ENCODE measurements at places on chromosomes 11 and 22.

DNA sequence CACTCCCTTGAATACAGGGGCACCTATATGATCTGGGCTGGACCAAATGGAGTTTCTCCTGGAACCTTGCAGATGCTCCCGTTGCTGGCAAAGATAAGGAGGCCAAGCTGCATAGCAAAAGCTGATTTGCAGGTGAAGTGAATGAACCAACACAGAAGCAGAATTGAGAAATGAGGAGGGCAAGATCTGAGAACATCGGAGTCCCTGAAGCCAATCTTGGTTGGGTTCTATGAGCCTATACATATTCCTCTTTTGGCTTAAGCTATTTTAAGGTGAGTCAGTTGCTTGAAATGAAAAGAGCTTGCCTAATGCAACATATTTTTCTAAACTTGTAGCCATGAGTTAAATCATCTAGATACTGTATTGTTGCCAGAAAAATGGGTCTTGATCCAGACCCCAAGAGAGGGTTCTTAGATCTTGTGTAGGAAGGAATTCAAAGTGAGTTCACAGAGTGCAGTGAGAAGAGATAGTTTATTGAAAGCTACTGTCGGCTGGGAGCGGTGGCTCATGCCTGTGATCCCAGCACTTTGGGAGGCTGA is 23.5 kb downstream of the WEE1 start:
- no peak for DNase-seq

DNA sequence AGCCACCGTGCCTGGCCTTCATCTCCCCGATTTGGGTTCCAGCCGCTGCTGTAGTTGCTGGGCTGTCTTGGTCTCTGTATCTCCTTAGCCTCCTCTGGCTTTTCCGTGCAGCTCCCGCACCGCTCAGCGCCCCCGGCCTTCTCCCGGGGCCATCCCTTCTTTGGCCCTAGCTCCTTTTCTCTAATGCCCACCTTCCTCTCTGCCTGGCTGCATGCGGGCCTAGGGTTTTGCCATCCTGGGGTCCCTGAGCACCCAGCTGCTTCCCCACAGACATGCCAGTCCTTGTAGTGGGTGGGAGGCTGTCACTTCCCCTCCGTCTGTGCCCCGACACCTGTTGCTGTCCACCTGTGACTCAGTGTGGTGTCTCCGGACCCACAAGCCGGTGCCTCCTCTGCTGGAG is 36.4 kb downstream of the KCNJ4 start:
- no peak for DNase-seq

DNA sequence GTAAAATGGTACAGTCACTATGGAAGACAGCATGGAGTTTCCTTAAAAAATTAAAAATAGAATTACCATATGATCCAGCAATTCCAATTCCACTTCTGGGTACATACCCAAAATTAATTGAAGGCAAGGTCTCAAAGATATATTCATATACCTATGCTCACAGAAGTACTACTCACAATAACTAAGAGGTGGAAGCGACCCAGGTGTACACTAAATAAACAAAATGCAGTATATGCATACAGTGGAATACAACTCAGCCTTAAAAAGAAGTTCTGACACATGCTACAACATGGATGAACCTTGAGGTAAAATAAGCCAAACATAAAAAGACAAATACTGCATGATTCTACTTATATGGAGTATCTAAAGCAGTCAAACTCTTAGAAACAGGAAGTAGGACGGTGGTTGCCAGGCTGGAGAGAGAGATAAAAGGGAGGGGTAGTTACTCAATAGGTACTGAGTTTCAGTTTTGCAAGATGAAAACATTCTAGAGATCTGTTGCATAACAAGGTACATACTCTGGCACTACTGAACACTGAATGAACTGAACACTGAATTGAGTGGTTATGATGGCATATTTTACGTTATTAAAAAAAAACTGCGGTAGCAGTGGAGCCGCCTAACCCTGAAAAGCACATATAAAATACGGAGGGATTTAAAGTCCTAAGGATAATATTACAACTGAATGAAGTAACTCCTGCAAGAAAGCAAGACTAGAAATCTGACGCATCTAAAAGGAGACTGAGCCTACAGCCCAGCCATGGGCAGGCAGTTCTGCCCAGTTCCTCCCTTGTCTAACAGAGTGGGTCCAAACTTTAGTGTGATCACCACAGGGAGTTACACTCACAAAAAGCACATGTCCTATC is 12.8 kb downstream of the DGCR2 start:
- no peak for DNase-seq

GRCh38 chr22:46220921-46221320 is 29.2 kb downstream of the CDPF1 start:
- DNase-seq, result no peak

DNA sequence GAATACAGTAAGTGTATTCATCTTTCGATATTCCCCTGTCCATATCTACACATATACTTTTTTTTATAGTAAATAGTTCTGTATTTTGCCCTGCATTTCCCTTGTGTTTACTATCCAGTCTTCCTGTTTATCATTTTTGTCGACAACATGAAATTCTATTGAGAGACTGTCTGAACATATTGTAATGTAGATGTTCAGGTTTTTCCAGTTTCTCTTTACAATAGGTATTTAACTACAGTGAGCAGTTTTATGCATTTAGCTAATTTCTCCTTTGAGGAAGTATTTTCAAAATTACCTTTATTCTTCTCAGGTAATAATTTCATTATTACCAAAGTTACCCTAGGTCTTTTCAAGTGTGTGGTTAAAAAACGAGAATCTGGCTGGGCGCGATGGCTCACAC is 16.7 kb downstream of the PIK3IP1 start:
- no peak for DNase-seq
